Prostate gland (tissue), 2 donors: ENCODE measurements at places on chromosomes 1 and 21. TPM values are rescaled to one million over a fixed set of nuclear protein-coding genes. Genes with fewer than 3 reads are reported as not detected.

The PDPN gene
- total RNA-seq = 11.4 TPM

- DNase-seq = no peak
Observed at GRCh38 chr1:31700468-31701090, 3.2 kb downstream of the COL16A1 start.

GRCh38 chr1:111911776-111912515 lies 77.5 kb downstream of the KCND3 start:
- no peak for DNase-seq

The TMPRSS15 gene
- total RNA-seq = not detected

DNA sequence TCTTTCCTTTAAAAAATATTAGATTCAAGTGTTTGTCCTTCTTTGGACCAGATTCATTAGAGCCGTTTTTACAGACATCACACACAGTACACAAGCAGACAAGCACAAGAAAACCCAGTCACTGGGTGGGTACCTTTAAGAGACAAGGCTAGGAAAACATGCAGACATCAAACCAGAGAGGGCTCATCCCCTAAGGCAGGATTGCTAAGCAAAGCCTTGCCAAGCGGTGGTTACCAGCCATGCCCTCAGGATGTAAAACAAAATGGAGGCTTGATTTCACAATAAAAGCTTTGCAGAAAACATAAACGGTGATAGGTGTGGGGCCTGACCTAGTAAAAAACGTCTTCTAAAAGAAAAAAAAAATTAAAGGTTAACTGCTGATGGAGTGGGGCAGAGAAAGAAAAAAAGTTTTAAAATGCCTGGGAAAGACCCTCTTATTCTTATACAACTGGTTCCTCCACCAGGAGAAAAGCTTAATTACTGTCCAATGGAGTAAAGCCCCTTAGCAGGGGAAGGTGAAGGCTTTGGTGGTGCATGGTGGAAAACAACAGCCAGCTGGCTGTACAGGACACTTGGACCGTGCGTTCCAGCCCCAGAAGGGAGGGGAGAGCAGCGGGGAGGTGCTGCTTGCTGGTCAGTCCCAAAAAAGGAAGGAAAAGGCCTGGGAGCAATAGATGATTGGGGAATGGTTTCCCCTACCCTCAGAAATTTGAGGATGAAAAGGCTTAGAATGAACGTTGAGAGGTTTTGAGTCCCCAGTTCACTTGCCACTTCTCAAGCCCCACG lies 30.4 kb upstream of the FMO1 start:
- DNase-seq = no peak

DNA sequence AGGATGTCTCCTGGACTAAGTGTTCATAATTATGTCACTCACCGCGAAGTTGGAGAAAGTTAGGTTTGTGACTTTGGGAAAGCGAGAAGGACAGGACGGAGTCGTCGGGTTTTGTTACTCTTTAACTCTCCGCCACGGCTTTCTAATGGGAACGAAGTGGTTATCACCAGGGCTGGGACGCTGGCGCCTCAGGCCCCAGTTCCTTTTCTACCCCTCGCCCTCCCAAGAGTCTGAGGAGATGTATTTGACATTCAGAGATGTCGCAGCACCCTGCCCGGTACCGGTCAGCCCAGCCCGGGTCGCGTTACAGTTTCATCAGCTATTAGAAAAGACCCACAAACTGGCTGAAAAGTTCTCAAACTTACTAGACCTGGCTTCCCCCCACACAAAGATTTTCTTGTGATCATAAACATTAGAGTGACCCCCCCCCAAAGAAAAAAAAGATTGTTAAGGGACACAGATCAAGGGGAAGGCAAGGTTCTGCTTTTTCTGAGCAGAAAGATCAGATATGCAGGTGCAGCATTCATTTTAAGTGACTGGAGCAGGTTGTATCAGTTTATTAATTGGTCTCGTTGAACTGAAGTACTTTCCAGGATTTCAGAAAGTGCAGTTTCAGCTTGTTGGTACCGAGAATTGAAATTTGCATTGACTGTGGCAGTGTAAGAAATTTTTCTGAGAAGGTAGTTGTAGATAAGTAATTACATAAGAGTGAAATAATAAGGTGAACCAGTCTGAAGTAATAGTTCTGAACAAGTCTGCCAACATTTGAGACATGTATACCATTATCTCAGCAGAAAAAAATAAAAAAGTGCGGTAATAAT lies 859 bp upstream of the ZBTB18 start:
- peak; percentile 17 for DNase-seq

DNA sequence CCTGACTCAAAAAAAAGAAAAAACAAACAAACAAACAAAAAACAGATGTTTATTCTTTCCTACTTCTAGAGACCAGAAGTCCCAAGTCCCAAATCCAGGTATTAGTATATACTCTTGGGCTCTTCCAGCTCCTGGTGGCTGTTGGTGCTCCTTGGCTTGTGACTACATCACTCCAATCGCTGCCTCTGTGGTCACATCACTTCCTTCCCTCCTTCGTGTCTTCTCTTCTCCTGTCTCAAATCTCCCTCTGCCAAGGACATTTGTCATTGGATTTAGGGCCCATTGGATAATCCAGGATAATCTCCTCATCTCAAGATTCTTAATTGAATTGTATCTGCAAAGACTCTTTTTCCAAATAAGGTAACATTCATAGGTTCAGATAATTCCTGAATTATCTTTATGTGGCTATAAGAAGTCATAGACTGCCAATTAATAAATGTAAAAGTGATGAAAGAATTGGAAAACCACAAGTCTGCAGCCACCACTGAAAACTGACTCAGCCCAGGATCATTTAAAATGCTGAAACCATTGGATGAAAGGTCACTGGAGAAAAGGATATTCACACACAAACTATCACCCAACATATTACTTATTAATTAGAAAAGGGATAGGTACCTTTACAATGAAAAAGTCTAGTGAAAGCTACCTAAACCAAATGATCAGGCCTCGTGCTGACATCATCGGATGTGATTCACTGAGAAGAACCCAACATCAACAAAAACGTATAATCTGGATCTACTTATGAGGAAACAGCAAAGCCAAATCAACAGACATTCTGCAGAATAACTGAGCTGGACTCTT lies 67.1 kb downstream of the ZNF281 start:
- DNase-seq = no peak

DNA sequence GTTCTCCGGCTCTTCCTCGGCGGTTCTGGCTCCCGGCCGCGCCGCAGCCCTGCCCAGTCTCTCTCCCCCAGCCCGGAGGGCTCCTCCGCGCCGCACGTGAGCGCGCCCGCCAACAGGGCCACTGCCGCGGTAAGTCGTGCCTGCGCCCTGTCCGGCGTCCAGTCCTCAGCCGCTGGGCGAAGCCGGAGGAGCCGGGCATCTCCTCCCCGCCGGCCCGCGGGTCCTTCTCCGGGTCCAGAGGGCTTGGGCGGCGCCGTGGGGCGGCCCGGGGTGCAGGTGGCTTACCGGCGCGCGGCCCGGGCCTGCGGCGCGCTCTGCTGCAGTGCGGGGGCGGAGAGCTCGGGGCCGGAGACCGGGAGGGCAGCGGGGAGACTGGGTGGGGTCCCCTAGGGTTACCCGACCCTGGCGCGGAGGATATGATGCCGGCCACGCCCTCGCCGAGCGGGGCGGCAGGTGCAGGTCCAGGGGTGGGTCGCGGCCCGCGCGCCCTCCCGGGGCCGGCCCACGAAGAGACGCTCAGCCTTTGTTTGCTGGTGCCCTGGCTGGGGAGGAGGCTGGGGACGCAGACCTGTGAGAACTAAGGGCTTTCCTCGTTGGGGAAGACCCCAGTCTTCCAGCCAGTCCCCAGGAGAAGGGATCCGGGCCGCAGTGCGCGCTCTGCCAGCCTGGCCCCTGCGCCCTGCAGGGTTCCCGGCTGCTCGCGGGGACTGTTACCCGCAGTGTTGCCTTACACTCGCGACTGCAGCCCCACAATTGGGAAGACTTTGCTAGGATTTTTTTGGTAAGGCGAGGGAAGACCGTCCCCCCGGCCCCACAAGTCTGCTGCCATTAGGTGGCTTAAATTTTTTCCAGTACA lies at the start of gene DOP1B:
DOP1B (plus strand) TSS at position 10 of the 856 bp plus-strand sequence. CDS start 7,910 bp downstream, outside the sequence.
- DNase-seq = no peak

The FMOD gene
- total RNA-seq = 40.8 TPM

The RGL1 gene
- 49.6 TPM for total RNA-seq

The IFI44L gene
- total RNA-seq = 7.4 TPM

The LDLRAD1 gene
- total RNA-seq = 3.3 TPM

The C4BPA gene
- total RNA-seq = not detected

The STRIP1 gene
- total RNA-seq = 36.8 TPM
